GM18507 (cell line): ENCODE measurements at places on chromosomes 2 and 18.
A peak's percentile ranks its signal among the peaks of the same experiment; 100 is the strongest.

- DNase-seq, result no peak
Measured at GRCh38 chr2:98028101-98028561, 32.4 kb upstream of the TMEM131 start.

GRCh38 chr2:97698530-97698929 lies 14.8 kb upstream of the ZAP70 start:
- no peak for DNase-seq

GRCh38 chr2:205681401-205682238 lies 681 bp upstream of the NRP2 start:
- no peak for DNase-seq

DNA sequence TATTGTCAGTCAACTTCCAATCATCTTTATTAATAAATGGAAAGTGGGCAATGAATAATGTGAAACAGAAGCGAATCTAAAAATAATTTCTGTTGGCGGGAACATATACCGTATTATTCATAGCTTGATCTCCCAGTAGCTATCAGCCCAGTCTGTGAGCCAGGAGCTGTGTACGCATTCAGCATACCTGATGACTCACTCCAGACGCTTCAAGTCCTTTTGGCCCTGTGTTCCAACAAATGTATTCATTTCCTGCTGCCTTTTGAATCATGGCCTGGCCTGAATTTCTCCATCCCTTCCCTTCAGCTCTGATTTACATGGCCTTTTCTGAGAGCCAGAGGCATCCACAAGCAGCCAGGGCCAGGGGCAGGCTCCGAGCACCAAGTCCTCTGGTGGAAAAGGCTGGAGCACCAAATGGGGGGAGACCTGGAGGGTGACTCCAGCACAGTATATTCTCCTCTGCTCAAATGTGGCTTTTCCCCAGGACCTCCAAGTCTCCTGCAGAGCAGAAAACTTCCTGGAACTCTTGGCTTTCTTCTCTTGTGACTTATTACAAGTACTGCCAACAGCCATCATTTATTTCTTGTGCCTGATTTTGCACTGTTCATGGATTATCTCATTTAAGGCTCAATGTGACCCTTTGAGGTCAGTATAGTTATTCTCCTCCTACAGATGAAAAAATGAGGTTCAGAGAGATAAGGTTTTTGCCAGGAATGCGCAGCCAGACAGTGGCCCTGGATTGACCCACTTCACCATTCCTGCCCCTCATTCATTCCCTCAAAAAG lies 108.7 kb downstream of the EN1 start:
- no peak for DNase-seq

GRCh38 chr18:46332921-46333341 lies 228.7 kb downstream of the HAUS1 start:
- DNase-seq, result no peak

DNA sequence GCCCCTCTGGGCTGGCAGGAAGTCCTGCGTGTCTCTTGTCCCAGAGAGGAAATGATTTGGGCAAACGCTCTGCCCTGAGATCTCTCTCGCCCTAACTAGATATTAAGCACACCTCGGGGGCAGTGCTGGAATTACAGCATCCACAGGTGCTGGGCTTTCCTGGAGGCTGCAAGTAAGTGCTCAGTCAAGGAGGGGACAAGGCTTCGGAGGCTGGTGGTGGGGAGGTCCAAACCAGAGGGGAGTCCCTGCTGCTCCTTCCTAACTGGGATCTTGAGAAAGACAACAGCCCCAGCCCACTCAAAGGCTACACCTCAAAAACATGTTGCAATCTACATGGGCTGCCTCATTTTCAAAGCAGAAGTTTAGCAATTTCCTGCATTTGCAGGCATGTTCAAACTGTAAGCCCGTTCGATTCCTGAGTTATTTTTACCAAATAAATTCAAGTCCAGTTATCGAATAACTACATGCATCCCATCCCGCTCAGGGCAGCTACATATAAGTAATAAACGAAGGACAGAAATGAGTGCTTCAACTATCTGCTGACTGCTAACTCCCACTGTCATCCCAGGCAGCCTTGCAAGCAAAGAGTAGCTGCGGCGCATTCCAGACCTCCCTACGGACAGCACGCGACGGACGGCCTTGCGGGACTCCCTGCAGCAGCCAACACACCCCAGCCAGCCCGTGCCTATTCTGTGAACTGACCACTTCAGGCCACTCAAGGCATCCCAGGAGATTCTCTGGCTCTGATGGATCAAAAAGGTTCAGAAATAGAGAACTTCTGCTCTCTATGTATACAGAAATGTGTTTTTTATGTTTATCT lies 27.5 kb downstream of the ZNF516 start:
- no peak for DNase-seq

DNA sequence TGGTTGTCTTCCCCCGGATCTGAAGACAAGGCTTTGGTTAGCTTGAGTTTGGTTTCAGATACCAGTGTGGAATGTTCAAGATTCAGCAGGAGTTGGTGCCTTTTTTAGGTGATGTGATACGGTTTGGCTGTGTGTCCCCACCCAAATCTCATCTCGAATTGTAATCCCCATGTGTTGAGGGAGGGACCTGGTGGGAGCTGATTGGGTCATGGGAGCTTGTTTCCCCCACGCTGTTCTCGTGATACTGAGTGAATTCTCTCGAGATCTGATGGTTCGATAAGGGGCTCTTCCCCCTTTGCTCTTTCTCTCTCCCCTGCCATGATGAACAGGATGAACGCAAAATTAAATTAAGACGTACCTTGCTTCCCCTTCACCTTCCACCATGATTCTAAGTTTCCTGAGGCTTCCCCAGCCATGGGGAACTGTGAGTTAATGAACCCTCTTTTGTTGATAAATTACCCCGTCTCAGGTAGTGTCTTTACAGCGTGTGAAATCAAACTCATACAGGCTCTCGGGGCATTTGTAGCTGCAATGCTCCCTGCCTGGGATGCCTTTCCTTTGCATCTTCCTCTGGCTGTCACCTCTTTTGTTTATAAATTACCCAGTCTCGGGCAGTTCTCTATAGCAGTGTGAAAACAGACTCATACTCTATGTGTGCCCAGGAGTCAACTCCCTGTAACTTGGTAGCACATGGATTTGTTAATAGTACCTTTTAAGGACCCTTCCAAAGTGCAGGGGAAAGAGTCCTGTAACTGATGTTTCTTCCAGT lies 21.3 kb downstream of the PDCD1 start:
- DNase-seq, result no peak

- no peak for DNase-seq
Measured at GRCh38 chr2:10367472-10368439, 65.1 kb downstream of the HPCAL1 start.

GRCh38 chr18:11290786-11291185 lies 141.4 kb upstream of the PIEZO2 start:
- no peak for DNase-seq

- DNase-seq, result no peak
Measured at GRCh38 chr2:157395811-157396210, 48.1 kb downstream of the CYTIP start.

- no peak for DNase-seq
Measured at GRCh38 chr2:193373120-193373519, 1178.4 kb upstream of the TMEFF2 start.

DNA sequence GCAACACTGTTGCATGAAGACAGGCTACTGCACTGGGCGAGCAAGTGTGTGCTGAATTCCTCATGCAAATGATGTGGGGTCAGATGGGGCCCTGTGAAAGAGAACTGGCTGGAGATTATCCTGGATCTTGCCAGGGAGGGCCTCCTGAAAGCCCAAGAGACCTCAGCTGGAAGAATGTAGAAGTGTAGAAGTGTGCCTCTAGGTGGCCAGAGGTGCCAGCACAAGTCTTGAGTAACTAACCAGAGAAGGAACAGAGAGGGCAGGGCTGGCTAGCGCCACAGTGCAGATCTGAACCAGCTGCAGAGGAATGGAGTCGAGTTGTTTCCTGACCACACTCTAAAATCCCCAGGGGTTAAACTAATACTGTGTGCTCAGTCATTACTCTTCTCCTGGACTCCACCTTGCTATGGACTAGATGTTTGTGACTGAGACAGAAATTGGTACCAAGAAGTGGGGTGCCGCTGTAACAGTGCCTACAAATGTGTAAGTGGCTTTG lies 399.3 kb downstream of the LRATD1 start:
- DNase-seq, result peak; percentile 2

GRCh38 chr18:2310886-2311285 lies 260.4 kb downstream of the METTL4 start:
- DNase-seq, result no peak

GRCh38 chr18:23094411-23095190 lies 40.7 kb upstream of the CABLES1 start:
- DNase-seq, result no peak

GRCh38 chr2:216690456-216690852 lies 4.9 kb downstream of the IGFBP5 start:
- no peak for DNase-seq

DNA sequence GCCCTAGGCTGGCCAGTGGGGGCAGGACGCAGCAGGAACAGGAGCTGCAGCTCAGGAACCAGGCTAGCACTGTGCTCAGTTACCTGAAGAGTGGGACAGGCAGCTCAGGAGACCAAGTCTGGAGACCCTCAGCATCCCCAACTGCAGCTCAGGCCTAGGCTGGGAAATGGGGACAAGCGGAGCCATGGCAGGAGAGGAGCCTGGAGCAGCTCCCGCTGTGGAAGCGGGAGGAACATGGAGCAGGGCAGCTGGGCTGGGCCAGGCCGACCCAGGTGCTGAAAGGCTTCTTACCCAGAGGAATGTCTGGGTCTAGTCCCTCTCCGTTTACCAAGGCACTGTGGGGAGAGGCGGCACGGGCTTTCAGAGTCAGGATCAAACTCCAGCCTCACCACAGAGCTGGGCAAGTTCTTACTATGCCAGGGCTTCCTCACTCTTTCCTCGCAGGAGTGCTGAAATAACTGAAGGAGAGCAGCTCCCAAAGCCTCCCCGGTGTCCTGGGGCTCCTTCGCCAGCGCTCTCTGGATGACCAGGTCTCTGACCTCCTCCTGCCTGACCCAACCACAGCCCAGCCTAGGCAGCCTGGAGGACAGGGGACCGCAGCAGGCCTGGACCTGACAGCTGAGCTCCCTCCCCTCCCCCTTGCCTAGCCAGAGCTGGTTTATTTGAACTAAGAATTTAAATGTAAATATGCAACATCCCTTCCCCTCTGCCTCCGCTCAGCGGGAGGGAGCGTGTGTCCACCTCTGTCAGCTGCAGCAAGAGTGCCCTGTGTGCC lies 247.8 kb upstream of the SIX2 start:
- no peak for DNase-seq

DNA sequence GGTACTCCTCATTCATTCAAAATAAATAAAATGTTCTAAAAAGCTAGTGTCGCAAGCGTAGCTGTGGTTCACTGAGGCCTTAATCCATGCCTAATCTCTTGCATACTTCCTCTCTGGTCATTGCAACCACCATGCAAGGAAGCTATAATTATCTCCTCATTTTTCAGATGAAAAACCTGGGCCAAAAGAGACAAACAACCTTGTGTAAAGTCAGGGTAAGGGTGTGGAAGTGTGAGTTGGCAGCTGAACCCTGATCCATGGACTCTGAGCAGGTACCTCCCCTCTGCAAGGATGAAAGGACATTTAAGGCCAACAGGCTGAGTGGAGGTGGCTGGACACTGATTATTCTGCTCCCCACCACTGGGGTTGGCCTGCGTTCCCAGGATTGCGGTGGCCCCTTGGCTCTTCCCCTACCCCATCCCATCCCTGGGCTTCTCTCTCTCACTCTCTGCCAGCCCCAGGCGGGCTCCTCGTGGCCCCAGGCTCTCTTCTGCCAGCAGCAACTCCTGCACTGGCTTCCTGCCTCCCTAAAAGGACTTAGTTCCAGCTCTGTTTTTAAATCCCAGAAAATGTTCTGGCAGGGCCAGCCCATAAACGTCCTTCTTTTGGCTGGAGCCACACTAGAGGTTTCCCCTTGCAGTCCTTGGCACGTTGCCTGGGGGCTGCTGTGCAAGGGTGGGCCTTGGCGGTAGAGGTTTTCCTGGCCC lies 72.0 kb upstream of the AFF3 start:
- DNase-seq, result no peak

- DNase-seq, result no peak
Measured at GRCh38 chr2:88667219-88667618, 24.3 kb upstream of the RPIA start.

DNA sequence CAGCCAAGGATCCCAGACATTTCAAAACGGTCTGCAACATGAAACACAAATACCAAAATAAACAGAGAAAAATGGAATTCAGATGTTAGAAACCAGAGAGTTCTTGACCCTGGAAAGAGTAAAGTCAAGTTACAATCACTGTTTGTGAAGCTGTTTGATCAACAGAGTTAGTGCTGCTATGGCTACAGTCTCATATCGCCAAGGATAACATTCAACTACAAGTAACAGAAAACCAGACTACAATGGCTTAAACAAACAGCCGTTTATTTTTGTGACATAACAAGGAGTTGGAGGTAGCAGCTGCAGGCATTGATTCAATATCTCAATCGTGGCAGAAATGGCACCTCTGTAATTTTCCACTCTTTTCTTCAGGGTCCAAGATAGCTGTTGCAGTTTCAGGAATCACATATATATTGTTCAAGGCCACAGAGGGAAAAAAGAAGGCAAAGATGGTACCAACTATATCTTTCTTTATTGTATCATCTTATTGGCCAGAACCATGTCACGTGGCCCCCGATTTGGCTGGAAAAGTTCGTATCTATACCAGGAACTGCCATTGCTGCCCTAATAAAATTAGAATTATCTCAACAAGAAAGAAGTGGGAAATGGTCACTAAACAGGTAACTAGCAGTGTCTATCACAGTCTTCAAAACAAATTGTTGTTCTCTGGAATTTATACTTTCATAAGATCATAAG lies 17.7 kb upstream of the HNRNPLL start:
- DNase-seq, result no peak

- DNase-seq, result no peak
Measured at GRCh38 chr2:12436483-12436882, 280.3 kb upstream of the TRIB2 start.

GRCh38 chr2:166092889-166093288 lies 34.9 kb downstream of the SCN1A start:
- DNase-seq, result no peak

- no peak for DNase-seq
Measured at GRCh38 chr2:56199492-56199891, 15.7 kb downstream of the CCDC85A start.

- no peak for DNase-seq
Measured at GRCh38 chr2:28587526-28588291, 91.8 kb downstream of the PLB1 start.

- DNase-seq, result no peak
Measured at GRCh38 chr18:13227910-13228309, 9.3 kb downstream of the LDLRAD4 start.

DNA sequence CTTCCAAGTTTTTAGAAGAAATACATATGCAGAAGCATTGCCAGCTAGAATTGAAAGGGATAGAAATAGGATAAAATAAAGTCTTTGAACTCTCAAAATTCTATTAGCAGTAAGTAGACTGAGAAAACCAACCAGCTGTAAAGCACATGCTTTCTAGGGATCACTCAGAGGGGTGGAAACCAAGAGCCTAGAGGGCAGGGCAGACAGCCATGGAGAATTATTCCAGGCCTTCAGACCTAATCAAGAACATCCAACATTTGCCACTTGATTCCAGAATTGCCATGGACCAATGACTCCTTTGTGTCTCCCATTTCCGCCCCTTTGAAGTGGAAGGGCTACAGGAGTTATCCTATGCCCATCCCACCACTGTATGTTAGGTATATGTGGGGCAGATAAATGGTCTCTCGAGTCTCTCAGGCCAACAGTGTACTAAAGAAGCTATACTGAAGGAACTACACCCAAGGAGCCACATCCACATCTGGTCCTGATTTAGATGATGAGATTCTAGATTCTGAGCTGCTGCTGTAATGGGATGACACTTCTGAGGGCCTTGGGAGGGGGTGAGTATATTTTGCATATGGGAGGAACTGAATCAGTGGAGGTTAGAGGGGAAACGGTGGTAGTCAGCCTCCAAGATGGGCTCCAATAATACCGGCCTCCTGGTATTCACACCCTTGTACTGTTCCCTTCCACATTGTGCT lies 4.0 kb downstream of the FARSB start:
- DNase-seq, result no peak
